ENCODE measurements at places on chromosomes 2 and 18. TPM values are rescaled to one million over a fixed set of nuclear protein-coding genes. Genes with fewer than 3 reads are reported as not detected.

The CHRNG gene
- total RNA-seq = not detected

The KLHL30 gene
- 0.57 TPM for total RNA-seq

The DNAJC5G gene
- total RNA-seq = not detected

The MTCL1 gene
- 23.5 TPM for total RNA-seq

The CNDP1 gene
- not detected for total RNA-seq

The METTL8 gene
- total RNA-seq = 6.4 TPM

The INPP4A gene
- 31.4 TPM for total RNA-seq

The GALR1 gene
- total RNA-seq = not detected

The GULP1 gene
- 70.3 TPM for total RNA-seq

The ANKRD29 gene
- total RNA-seq = 7.3 TPM

The CKAP2L gene
- 0.74 TPM for total RNA-seq

The CXCR1 gene
- total RNA-seq = not detected

Data from smooth muscle cell of bladder (primary cell).